HFF-Myc (cell line): ENCODE measurements at places on chromosomes 7 and 10.

DNA sequence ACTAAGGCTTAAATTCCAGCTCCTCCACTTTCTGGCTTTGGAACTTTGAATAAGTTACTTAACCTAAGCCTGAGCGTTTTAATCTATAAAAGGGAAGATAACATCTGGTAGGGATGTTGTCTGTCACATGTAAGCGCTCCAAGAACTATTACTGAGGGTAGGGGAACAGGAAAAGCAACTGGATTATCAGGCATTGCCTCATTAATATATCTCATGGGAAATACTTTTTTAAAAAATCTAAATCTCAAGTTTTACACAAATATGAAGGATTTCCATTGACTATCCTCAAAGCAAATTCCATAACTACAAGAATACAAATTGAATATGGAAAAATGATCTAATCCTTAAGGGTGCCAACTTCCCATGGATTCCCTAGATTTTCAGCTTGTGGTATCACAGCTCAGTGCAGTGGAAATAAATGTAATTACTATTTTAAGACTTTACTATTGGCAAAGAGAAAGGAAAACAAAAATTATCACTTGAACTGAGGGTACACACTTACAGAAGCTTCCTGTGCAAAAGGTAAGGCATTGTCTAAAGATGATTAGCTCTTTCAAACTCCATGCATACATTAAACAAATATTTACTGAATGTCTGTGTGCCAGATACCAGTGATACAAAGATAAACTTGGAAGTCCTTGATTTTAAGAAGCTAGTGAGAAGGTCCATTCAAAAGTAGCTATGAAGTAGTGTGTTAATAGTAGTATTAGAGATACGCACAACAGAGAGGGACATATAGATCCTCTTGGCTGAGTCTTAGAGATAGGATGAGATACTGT, 38.4 kb downstream of the NT5C2 start:
- no peak for DNase-seq

DNA sequence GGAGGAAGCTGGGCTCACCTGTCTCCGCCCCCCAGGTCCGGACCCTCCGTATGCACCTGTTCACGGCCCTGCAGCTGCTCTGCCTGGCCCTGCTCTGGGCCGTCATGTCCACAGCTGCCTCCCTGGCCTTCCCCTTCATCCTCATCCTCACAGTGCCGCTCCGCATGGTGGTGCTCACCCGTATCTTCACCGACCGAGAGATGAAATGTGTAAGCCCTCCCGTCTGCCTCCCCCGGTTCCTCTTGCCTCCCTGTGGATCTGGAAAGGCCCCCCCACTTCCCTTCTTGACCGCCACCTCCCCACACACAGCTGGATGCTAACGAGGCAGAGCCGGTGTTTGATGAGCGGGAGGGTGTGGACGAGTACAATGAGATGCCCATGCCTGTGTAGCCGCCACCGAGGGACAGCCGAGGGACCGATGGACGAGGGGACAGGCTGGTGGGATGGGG, 4.6 kb downstream of the FASTK start:
- no peak for DNase-seq

GRCh38 chr7:38171623-38172391, 6.2 kb upstream of the STARD3NL start:
- DNase-seq: no peak

- no peak for DNase-seq
Measured at GRCh38 chr10:72328045-72328828, 26.5 kb downstream of the DNAJB12 start.

GRCh38 chr7:24718431-24718831, 38.8 kb downstream of the GSDME start:
- no peak for DNase-seq
